Fibroblast of lung (primary cell): ENCODE measurements at places on chromosomes 6 and 20. TPM values are rescaled to one million over a fixed set of nuclear protein-coding genes. Genes with fewer than 3 reads are reported as not detected.

The NKX2-4 gene
- total RNA-seq: not detected in 2 replicates

The BNIP5 gene
- total RNA-seq: not detected in 2 replicates

The EFHC1 gene
- total RNA-seq: 22.9 and 29.4 TPM in 2 replicates

The CTAGE9 gene
- total RNA-seq: not detected in 2 replicates

The HCRTR2 gene
- not detected in 2 replicates for total RNA-seq

The CSE1L gene
- 46.5 and 52.5 TPM in 2 replicates for total RNA-seq

The IPCEF1 gene
- total RNA-seq: 0.26 and 0.33 TPM in 2 replicates

The SCRT2 gene
- total RNA-seq: not detected in 2 replicates

The UBD gene
- not detected in 2 replicates for total RNA-seq

The ULBP1 gene
- total RNA-seq: 0.26 and 0.83 TPM in 2 replicates

The FANCE gene
- 10.3 and 10.7 TPM in 2 replicates for total RNA-seq

The EEF1A2 gene
- total RNA-seq: 1.7 and 2.6 TPM in 2 replicates

The HLA-DMB gene
- total RNA-seq: 0.51 and 0.83 TPM in 2 replicates

The HLA-DQB2 gene
- total RNA-seq: not detected in 2 replicates

The MEP1A gene
- total RNA-seq: not detected in 2 replicates

The NFKBIL1 gene
- total RNA-seq: 44.3 and 47.5 TPM in 2 replicates
